ENCODE measurements at places on chromosomes 7 and 10. TPM values are rescaled to one million over a fixed set of nuclear protein-coding genes. Genes with fewer than 3 reads are reported as not detected.
A peak's percentile ranks its signal among the peaks of the same experiment; 100 is the strongest.

- DNase-seq, result peak; percentile 44
These were observed 141.4 kb upstream of the INSYN2A start for GRCh38 chr10:127337801-127338200.

- no peak for DNase-seq
These were observed 361.6 kb downstream of the FGFR2 start for GRCh38 chr10:121236621-121237020.

DNA sequence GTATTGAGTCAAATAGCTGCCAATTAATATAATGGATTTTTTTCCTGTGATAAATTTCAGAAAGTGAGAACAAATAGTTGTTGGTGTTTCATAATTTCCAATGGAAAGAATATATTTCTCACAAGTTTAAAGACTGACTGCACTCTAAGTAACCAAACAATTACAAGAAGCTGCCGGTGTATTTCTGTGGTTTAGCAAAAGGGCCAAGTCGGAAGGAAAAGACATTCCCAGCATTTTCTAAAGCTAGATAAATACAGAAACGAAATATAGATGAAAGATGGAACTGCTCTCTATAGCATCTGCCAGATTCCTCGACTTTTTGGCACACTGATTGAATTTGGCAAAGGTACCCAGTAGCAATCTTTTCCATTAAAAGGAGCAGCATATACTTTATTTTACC is 92.7 kb upstream of the MKX start:
- DNase-seq, result no peak

GRCh38 chr10:93300288-93300917 is 181.7 kb downstream of the MYOF start:
- DNase-seq, result no peak

GRCh38 chr10:89813546-89813945 is 112.2 kb downstream of the KIF20B start:
- no peak for DNase-seq

DNA sequence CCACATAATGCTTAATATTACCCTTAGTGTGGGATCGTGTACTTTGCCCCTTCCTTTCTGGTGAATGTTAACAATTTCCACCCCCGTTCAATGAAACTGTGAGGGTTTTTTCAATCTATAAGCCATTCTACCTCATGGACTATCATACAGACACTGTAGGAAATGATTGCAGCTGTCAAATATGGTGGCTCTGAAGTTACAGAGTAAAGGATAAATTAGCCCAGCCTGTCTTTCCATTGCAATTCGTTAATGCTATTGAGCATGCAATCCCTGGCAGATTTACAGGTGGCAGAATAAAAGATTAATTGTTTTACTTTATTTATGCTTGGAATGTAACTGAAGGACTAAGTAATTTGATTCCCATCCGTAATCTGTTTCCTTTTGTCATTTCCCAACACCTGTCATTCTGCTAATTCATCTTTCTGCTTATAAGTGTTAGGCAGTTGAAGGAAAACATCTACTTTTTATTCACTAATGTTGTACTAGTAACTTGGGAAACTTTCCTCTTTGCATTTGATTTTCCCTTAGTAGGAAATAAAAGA is 1211.6 kb upstream of the LRRN3 start:
- no peak for DNase-seq

ZKSCAN1 gene
- total RNA-seq, result 42.6 TPM

CYP26C1 gene
- 1.9 TPM for total RNA-seq

Measured in dermis blood vessel endothelial cell (primary cell).